ENCODE measurements at places on chromosomes 16 and 17.
A peak's percentile ranks its signal among the peaks of the same experiment; 100 is the strongest.

DNA sequence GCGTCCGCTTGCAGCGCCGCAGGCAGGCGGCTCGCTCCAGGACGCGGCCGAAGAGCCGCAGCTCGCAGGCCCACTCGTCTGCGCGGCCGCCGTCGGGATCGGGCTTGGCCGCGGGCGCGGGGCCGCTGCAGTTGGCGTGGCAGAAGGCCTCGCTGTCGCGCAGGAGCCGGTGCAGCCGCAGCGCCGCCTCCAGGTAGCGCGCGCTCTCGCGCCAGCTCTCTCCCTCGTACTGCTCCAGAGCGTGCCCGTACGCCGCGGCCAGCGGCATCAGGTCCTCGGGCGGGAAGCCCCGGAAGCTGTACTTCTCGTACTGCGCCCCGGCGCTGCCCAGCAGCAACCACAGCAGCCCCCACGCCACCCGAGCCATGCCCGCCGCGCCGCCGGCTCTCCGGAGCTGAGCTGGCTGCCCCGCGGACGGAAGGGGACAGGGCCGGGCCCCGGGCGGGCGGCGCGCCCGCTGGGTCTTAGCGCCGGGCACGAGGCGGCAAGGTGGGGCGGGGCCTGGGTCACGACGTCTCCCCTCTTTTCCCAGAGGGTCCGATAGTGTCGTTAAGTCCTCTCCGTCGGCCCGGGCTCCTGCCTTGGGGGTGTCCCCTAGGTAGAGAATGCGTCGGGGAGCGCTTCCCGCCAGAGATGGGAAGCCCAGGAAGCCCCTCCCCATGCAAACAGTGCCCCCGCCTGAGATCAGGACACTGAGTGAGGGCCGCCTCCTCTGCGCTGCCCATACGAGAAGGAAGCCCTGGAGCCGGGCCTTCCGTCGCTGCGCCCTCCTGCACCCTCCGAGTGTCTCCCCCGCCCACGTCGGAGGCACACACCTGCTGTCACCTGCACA lies at the start of gene P3H4:
Gene P3H4, minus strand, starts transcription at position 401 of the 832 bp plus-strand sequence. Its CDS starts 34 bp downstream, at position 367.
- DNase-seq: peak; percentile 58

DNA sequence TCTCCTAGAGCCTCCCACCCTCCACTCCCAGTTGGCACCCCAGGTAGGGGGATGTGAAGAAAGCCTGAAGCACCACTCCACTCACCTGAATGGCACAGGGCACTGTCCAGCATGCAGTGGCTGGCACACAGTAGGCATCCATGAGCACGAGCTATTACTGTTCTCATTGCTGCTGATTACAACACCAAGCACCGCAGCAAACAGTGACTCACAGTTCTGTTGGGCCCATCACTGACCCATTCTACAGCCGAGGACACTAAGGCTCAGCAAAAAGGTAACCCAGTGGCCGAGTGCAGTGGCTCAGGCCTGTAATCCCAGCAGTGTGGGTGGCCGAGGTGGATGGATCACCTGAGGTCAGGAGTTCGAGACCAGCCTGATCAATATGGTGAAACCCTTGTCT lies 2.7 kb downstream of the ZSCAN10 start:
- no peak for DNase-seq

GRCh38 chr17:41308251-41308917 lies 725 bp downstream of the KRTAP16-1 start:
- peak; percentile 25 for DNase-seq

- DNase-seq: no peak
These were observed 29.4 kb downstream of the PEMT start for GRCh38 chr17:17562146-17562511.

DNA sequence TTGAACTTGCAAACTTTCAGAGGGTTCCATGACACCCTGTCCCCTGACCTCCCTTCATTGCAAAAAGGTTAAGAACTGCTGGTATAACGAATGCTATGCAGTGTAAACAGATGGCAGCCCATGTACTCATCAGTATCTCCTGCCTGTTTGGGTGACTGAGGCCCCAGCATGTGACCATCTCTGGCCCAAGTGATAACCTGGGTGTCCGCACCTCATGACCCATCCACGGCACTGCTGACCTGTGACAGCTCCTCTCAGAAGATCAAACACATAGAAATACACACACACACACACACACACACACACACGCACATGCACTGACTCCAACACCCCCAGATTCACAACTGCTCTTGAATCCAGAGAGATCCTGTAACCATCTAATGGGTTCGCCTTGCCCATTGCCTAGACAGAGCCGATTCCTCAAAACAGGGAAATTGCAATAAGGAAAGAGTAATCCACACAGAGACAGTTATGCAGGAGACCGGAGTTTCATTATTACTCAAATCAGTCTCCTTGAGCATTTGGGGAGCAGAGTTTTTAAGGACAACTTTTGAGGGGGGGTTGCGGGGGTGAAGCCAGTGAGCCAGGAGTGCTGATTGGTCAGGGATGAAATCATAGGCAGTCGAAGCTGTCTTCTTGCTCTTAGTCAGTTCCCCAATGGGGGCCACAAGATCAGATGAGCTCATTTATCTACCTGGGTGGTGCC lies 11.3 kb upstream of the PHOSPHO1 start:
- DNase-seq: no peak

- no peak for DNase-seq
These were observed 6.3 kb downstream of the SNX20 start for GRCh38 chr16:50674831-50675230.

Measured in amygdala (tissue), 56 donors.